Aorta (tissue), 5 donors: ENCODE measurements at places on chromosomes 12 and 14. TPM values are rescaled to one million over a fixed set of nuclear protein-coding genes. Genes with fewer than 3 reads are reported as not detected.

Gene SLC2A3
- total RNA-seq: 178 TPM

- no peak for DNase-seq
Observed at GRCh38 chr12:50520416-50521207, 15.8 kb downstream of the DIP2B start.

GRCh38 chr14:41606532-41607303 lies at the start of gene LRFN5:
Gene LRFN5, plus strand, starts transcription at chr14:41606876.
- DNase-seq: peak; percentile 81

Gene ARHGAP9
- total RNA-seq: 38.8 TPM

Gene AMN
- 0.16 TPM for total RNA-seq

Gene PARPBP
- total RNA-seq: 2.9 TPM

- no peak for DNase-seq
Observed at GRCh38 chr12:66217342-66217917, 28.4 kb downstream of the IRAK3 start.

DNA sequence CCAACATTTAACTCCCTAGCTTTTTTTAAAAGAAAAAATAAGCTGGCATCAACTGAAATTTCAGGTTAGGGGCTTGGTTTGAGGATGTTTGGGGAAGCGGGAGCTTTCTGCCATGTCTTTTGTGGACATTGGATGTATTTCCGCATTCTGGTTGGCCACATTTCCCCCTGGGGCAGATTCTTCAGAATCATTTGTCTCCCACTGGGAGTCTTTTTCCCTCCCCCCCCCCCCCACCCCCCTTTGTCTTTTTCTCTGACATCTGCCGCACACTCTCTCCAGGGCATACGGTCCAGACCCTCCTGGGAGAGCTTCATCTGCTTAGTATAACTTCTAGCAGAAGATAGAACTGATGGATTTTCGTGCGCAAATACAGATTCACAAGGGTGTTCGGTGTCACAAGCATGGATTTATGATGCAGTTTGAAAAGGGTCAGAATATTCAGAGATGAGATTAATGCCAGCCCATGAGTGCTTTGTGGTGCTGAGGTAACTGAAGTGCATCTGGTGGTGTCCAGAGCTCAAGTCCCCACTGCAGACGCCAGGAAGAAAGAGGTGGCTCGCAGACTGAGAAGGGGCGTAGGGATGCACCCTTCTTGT lies 40.2 kb downstream of the ETV6 start:
- no peak for DNase-seq

DNA sequence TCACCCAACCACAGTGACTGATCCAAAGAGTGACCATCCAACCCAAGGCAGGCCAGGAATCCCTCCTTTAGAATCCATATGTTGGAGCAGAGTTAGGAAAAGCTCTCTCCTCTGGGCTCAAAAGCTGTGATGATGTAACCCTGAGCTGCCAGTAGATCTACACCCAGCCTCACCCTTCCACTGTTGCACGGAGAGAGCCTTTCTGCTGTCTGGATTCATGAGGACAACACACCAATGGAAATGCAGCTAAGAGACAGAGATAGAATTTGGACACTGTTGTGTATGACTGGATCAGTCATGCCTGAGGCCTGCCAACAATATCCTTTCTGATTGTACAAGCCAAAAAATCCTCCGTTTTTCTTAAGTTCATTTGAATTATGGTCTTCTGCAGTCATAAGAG lies 4.4 kb upstream of the OR6J1 start:
- DNase-seq: no peak

GRCh38 chr12:29971446-29971845 lies 187.7 kb upstream of the TMTC1 start:
- DNase-seq: no peak

Gene RAD9B
- total RNA-seq: 0.57 TPM

DNA sequence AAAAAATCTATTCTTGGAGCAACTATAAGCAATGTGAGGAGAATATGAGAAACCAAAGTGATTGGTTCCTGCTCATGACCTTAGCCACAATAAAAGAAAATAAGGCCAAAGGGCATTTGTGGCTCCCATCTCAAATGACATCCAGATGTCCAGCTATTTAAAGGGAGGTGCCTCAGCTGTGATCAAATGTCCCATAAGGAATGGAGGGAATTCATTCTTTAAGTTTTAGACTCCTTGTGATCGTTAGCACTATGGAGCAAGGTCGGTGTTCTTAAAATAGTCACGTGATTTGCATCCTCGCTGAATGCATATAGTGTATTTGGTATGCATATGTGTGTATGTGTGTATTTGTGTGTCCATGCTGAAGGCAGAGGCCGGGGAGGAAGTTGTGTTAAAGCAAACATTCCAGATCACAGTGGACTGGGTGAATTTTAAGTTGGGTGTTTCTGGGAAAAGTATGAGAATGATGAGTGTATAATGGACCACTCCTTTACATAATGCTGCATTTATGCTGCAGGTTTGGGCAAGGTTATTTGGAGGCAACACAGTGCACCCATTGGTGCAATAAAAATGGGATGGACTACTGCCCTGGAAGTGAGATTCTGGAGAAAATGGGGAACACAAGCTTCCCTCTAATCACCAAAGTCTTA lies 5.6 kb upstream of the E2F7 start:
- DNase-seq: no peak

Gene RPS6KA5
- total RNA-seq: 10.0 TPM

DNA sequence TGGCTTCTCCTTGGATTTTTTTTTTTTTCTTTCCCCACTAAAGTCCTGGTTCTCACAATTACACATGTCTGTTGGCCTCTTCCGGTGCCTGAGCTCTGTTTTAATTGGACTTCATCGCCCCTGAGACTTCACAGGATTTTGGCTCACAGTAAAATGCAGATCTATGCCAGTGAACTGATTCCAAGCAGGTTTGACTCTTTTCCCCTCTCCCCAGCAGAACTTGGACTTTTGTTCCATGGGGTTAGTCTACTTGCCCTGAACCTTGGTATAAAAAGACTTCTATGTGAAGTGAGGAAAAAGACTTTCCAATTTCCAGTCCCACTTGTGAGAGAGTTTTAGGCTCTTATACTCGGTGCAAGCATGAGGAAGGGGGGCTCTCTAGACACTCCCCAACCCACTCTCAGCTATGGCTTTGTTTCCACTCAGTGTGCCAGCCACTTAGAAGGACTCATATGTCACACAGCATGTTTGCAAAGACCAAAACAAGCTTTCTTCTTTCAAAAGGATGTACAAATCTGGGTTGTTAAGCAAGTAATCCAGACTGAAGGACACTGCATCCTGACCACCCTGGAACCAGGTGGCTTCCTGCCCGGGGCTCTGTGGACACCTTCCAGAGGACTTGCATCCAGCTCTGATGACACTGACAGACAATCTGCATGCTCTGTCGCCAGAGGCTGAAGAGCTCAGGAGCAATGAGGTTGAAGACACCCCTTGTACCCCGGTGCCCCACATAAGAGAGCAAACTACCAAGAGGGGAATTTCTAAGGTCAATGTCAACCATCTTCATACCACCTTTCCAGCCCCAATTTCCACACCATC lies 221.9 kb upstream of the EGLN3 start:
- DNase-seq: no peak

Gene LAG3
- total RNA-seq: 1.8 TPM

Gene KRT73
- total RNA-seq: not detected

DNA sequence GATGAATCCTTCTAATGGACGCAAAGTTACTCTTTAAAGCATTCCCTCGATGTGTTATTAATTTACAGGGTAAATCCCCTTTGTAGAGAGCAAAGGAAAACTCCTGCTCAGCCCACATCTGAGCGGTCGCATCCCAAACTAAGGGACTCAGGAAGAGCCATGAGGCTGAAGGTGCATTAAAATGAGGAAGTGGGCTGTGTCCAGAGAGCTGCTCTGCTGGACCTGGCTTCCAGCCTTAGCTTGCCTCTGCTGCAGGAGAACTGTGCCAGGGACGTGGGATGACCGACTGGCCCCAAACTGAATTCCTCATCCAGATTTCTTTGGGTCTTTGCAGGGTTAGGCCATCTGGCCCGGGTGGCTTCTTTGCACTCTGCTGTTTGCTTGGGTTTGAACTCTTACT lies 88.3 kb downstream of the FBXW8 start:
- DNase-seq: no peak
